HT1080 (cell line): ENCODE measurements at places on chromosomes 4 and X. TPM values are rescaled to one million over a fixed set of nuclear protein-coding genes. Genes with fewer than 3 reads are reported as not detected.

Gene ZFP92
- 0.08 and 0.10 TPM in 2 replicates for total RNA-seq

Gene MAGEA9
- 0.37 TPM in 1 of 2 replicates, not detected in the other for total RNA-seq

Gene ESX1
- 0.11 TPM in 1 of 2 replicates, not detected in the other for total RNA-seq

GRCh38 chr4:59698041-59698440 lies 1502.1 kb upstream of the ADGRL3 start:
- no peak for DNase-seq

GRCh38 chr4:82469791-82470345 lies 39.5 kb downstream of the ENOPH1 start:
- peak; percentile 43 for DNase-seq

- DNase-seq: no peak
Measured at GRCh38 chrX:56232221-56233082, at the start of gene KLF8. TSS of gene KLF8 (plus strand) at chrX:56232356. CDS start at chrX:56233335, 979 bp downstream.

DNA sequence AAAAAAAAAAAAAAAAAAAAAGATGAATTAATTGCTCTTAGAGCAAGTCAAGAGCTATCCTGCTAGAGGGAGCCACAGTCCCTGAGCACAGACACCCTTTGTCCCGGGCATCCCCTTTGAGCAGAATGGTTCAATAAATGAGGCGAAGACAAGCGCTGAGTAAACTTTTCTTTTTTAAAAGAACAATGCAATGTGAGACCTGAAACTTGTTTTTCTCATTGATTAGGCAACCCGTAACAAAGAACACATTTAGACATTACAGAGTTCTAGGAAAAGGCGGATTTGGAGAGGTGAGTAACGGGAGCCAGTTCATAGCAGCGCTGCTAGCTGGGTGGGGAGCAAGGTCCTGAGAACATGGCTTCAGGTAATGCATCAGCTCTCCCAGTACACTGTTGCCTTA lies 46.1 kb downstream of the GRK4 start:
- no peak for DNase-seq

- no peak for DNase-seq
Measured at GRCh38 chr4:152965611-152966010, 29.5 kb downstream of the FHDC1 start.

- no peak for DNase-seq
Measured at GRCh38 chrX:49919617-49920016, 2.8 kb upstream of the CLCN5 start.
